ENCODE measurements at places on chromosomes 5 and 9. TPM values are rescaled to one million over a fixed set of nuclear protein-coding genes. Genes with fewer than 3 reads are reported as not detected.

ABO gene
- not detected for total RNA-seq

TMOD1 gene
- 0.69 TPM for total RNA-seq

SOHLH1 gene
- total RNA-seq, result not detected

AIF1L gene
- total RNA-seq, result 1.2 TPM

NINJ1 gene
- total RNA-seq, result 36.2 TPM

SOX30 gene
- not detected for total RNA-seq

MTX3 gene
- 17.5 TPM for total RNA-seq

Measured in smooth muscle cell of the pulmonary artery (primary cell).